ENCODE measurements at places on chromosomes 13 and 19. TPM values are rescaled to one million over a fixed set of nuclear protein-coding genes. Genes with fewer than 3 reads are reported as not detected.

- no peak for DNase-seq
- H3K4me1 ChIP-seq, result no peaks in the 10 kb centered on the region
- no peak overlapping the region for H3K4me3 ChIP-seq
- no peak overlapping the region for H3K27ac ChIP-seq
- H3K27me3 ChIP-seq, result no peaks in the 10 kb centered on the region
Measured at GRCh38 chr13:83311886-83312577, 570.2 kb downstream of the SLITRK1 start.

- H3K4me1 ChIP-seq, result peaks cover 40% of the 10 kb centered on the region
- H3K27ac ChIP-seq, result no peak overlapping the region
- no peaks in the 10 kb centered on the region for H3K27me3 ChIP-seq
- H3K36me3 ChIP-seq, result no peaks in the 10 kb centered on the region
- no peak for DNase-seq
Measured at GRCh38 chr19:17807731-17808316, 12.9 kb downstream of the B3GNT3 start.

DNA sequence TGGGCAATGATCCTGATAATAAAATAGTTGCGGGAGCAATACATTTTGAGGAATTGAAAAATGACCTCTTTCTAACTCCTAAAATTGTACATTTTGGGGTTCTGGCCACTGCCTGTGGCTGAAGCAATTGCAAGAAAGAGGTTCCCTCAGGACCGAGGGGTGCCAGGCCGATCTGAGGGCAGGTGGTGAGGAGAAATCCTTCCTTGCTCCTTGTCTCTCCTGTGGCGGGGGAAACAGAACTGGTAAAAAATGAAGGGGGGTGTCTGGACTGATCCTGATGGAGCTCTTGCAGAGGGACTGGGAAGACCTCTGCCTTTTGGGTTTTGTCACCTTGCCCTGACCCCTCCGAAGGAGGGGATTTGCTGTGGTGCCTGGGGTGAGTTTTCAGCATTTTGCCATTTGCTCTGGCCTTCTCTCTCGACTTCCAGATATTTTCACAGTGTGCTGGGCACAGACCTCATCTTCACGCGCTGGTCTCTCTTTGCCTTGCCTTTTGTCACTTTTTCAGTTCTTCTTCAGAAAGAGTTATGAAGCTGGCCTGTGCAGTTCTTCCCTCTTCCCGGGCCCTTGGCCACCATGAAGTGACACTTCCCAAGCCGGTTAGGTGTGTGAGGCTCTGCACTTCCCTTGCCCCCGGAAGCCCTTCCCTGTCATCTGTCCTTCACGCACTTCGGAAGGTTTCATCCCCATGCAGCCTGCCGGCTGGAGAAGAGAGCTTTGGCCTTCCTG, 22.2 kb downstream of the NFIX start:
- H3K36me3 ChIP-seq, result no peaks in the 10 kb centered on the region
- H3K27ac ChIP-seq, result no peak overlapping the region
- no peak for DNase-seq
- H3K4me1 ChIP-seq, result peaks cover 36% of the 10 kb centered on the region

DNA sequence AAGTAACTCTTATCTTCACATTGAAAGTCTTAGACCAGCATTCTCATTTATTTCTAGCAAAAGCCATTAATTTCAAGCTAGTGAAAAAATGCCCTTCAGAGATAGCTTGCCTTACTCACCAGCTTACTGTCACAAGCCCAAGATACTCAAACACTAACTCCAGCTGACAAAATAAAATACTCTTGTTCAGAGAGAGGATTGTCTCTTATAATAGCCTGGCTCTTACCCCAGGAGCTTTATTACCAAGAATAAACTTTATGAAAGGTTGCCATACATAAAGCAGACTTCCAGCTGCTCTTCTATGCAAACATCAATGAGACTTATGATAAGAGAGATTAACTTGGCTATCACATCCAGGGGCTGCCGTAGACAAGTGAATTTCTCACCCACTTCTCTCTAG, 53.6 kb downstream of the XPO4 start:
- peaks cover 3% of the 10 kb centered on the region for H3K36me3 ChIP-seq
- H3K27me3 ChIP-seq, result no peaks in the 10 kb centered on the region
- H3K4me3 ChIP-seq, result no peak overlapping the region
- H3K27ac ChIP-seq, result peak overlapping the region; percentile 37

GRCh38 chr19:53224606-53225005, 30.1 kb downstream of the ZNF677 start:
- peaks cover 14% of the 10 kb centered on the region for H3K36me3 ChIP-seq
- DNase-seq, result no peak
- H3K27me3 ChIP-seq, result no peaks in the 10 kb centered on the region
- no peak overlapping the region for H3K4me3 ChIP-seq

Gene WDR88
- total RNA-seq, result not detected

Data from activated T-cell treated with anti-CD3 and anti-CD28 coated beads, Interleukin-2, amount 50 U/mL, for 72 hours (primary cell).